ENCODE measurements at places on chromosomes 5 and 9. TPM values are rescaled to one million over a fixed set of nuclear protein-coding genes. Genes with fewer than 3 reads are reported as not detected.

The PLPP7 gene
- 7.9 TPM for total RNA-seq

The SPINK13 gene
- total RNA-seq = 0.37 TPM

The SLC4A9 gene
- total RNA-seq = not detected

The ADGRD2 gene
- total RNA-seq = not detected

The FOXD4L4 gene
- total RNA-seq = 0.22 TPM
